ENCODE measurements at places on chromosomes 13 and 19.

GRCh38 chr13:65264066-65264465 lies 1966.1 kb downstream of the PCDH9 start:
- no peak for DNase-seq

- no peak for DNase-seq
Observed at GRCh38 chr13:86900906-86901305, 770.3 kb upstream of the SLITRK5 start.

DNA sequence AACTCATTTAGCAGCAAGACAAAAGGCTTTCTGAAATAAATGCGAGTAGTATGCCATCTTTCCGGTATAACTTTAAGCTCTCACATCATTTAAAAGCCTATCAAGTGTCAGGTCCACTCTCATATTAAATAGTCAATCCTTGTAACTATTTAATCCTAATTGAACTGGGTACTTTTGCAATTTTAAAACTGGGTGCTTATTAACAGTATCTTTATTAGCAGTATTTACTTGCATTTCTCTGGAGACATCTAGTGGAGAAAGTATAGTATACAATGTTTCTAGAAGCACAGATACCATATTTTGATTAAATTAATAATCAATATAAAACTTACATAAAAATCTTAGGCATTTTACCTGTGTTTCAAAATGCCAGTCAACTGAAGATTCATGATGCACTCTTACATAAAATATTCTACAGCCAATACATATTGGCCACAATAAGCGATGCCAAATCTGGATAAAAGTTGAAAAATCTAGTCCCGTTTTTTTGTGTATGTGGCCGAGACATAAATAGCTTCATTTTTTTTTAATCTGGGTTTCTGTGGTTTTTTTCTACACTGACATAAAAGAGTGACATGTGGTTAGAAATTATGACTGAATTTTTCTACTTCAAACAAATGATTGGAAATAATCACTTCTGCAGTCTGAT lies 4.3 kb upstream of the POSTN start:
- no peak for DNase-seq

DNA sequence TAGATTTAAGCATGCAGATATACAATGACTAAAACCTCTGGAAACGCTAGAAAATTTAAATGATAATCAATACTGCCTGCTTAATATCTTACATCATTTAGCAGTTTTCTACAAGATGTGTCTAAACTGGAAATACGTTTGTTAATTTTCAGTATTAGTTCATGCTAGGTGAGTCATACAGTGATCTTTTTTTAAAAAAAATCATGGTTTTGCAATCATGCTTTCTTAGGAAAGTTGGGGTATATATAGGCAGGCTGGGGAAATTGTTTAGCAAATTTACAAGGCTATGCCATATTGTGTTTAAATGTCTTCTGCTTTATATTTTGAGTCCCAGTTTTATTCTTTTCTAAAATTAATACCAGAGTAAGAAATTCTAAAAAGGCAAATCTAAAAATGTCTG lies 245.4 kb upstream of the SPRY2 start:
- DNase-seq: no peak

DNA sequence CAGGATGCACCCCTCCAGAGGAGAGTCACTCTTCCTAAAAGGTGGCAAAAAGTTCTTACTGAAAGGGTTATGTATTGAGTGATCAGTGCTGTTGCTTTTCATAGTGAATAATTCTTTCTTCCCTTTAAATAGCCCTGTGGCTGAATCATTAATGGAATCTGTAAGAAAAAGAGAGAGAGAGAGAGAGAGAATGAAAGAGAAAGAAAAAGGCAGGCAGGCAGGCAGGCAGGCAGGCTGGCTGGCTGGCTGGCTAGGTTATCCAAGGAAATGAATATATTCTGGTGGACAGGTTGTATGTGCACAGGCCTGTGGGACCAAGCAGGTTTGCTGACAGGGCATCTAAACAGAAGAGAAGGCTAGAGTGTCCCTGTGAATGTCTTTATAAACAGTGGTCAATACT lies 100.5 kb downstream of the DLEU7 start:
- no peak for DNase-seq

DNA sequence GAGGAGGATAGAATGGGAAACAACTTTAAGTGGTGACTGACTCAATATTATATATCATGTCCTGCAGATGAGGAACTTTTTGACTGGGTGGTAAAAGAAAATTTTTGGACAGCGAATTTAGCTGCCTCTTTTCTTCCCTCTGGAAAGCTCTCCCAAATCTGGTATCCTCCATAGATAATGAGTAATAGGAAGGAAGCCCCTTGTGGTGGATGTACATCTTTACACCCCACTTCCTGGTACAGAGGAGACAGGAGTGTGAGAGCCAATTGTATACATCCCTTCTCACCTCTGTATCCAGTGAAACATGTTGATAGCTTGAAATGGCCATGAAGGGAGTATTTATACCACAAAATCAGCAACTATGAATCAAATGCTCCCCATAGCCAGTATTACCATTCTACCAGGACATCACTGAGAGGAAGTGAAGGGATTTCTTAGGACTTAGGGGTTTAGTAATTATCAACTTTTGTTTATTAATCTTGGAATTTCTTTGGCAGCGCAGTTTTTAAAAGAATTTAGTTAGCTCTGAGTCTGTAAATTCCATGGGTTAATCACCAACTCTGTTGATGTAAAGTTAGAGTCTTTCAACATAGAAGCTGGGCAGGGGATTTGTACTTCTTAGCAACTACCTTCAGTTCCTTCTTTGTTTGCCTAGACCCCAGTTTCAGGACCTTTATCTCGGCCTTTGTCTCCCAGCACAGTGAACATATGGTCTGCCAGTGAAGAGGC lies 17.0 kb upstream of the TDRD3 start:
- no peak for DNase-seq

DNA sequence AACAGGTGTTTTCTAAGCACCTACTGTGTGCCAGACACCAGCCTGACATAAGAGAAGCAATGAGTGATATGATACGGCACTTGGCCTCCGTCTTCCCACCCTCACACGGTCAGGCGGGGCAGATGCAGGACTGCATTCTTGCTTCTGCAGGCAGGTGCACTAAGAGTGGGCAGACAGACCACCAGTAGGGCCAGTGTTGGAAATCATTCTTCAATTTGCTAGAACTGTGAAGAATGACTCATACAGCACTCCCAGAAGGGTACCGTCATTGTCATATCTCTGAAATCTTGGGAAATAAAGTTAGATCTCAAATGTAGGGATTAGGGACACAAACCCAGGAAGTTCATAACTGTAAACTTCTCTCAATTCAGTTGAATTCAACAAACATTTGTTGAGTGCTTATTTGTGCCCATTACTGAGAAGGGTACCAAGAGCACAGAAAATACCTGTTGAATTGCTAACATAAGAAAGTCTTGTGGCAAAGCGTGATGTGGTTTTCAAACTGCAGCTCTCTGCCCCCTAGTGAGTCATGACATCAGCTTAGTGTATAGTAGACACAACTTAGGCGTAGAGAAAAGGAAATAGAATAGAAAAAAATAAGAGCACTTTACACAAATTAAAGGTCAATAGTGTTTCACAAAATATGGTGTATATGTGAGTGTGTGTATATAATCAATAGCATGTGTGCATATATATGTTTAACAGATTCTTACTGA lies 76.1 kb downstream of the TEX26 start:
- DNase-seq: no peak

DNA sequence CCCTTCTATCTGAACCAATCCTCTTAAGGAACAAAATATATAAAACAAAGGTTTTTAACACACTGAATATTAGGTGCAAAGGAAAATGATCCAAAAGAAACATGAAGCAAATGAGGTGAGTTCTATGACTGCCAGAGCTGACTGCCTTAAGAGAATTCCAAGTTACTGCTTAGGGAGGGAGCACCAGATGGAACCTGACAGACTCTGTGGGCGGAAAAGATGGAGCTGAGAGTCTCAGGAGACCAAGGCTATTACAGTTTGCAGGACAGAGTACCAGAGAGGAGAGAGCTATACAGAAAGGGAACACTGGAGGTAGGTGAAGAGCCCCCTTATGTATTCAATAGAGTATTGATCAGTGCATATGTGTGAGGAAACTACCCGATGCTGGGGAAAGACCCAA lies 87.2 kb downstream of the B3GLCT start:
- DNase-seq: no peak

GRCh38 chr19:6528544-6529121 lies 2.2 kb upstream of the TNFSF9 start:
- no peak for DNase-seq

DNA sequence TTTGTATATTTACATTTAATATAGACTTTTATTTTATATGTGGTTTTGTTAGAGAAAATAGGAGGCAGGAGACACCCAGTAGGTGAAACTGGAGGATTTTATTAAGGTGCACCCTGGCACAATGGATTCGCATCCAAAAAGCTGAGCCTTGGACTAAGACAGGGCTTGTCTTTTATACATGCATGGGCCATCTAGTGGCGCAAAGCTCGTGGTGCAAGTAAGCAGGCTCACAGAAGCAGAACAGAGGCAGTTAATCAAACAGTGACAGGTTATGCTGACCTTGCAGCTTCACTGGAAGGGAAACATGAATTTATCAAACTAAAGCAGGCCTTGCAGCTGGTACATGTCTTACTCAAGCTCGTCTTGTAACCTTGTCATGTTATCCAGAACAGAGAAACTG lies 58.8 kb upstream of the ZNF681 start:
- no peak for DNase-seq

DNA sequence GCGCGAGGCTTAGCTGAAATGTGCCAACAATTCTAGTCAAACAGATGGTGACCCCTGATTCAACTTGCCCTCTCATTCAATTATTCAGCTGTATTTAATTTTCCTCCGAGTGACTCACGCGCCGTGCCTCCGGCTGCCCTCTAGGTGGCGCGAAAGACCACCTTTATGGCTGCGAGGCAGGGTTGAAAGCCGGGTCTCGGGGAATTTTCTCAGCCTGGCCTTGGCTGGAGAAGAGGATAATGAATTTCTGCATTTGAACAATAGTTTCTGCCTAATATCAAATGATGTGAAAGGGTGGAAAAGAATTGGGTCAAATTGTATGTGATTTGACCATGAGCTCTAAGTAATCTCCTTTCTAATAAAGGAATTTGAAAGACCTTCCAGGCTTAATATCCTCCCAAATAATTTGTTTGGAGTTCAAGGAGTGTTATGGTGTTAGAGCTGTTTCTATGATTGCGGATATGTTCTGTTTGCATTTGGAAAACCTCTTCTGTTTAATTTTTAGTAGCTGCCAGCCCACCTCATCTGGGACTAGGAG lies 310.9 kb downstream of the ZNF536 start:
- peak; percentile 47 for DNase-seq

DNA sequence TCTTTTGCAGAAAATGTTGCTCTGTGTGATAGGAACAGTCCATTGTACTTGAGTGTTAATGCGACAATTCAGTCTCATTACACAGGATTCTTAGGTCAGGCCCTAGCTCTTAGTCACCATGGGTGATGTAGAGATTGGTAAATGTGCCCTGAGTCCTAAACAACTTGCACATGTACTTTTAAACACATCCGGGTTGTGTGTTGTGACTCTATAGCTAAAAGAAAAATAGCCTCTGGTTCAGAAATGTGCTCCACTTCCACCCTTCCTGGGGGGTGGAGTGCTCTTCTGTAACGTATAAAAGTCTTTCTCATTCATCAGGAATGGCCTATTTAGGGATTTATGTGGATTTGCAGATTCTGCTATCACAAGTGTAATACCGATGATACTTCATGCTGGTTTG lies 5.2 kb downstream of the SPATA13 start:
- DNase-seq: no peak

DNA sequence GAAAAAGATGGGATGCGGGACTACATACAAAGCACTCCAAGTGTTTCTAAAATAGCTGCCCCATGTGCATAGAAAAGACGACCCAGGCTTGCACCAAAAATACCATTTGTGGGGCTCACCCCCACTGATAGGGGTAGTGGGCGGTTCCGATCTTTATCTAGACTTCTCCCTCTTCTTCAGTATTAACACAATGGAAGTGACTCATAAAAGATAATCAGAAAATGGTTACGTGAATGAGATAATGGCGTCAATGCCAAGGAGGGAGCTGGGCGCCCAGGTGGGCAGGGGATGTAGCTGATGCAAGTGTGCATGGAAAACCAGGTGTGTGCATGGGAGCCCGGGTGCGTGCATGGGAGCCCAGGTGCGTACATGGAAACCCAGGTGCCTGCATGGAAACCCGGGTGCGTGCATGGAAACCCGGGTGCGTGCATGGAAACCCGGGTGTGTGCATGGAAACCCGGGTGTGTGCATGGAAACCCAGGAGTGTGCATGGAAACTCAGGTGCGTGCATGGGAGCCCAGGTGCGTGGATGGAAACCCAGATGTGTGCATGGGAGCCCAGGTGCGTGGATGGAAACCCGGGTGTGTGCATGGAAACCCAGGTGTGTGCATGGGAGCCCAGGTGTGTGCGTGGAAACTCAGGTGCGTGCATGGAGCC lies 32.7 kb downstream of the LAMP1 start:
- no peak for DNase-seq

DNA sequence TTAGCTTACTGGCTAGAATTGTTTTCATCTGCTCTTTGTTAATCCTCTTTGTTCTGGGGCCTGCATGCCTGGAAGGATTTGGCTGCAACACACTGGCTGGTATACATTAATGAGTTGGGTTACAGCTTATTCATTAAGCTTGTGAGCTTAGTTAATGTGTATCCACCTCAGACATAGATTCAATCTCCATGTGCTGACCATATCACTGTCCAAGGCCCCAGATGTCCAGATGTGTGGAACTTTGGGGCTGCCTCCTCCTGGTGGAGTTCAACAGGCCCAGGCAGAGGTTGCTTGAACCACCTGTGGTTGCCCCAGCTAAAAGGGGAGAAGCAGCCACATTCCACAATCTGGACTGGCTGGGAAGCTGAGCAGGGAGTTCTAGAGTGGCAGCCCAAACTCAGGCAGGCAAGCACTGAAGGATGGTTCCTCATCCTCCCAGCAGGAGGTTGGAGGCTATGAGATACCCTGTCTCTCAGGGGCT lies 5.4 kb downstream of the DIAPH3 start:
- DNase-seq: peak; percentile 25

DNA sequence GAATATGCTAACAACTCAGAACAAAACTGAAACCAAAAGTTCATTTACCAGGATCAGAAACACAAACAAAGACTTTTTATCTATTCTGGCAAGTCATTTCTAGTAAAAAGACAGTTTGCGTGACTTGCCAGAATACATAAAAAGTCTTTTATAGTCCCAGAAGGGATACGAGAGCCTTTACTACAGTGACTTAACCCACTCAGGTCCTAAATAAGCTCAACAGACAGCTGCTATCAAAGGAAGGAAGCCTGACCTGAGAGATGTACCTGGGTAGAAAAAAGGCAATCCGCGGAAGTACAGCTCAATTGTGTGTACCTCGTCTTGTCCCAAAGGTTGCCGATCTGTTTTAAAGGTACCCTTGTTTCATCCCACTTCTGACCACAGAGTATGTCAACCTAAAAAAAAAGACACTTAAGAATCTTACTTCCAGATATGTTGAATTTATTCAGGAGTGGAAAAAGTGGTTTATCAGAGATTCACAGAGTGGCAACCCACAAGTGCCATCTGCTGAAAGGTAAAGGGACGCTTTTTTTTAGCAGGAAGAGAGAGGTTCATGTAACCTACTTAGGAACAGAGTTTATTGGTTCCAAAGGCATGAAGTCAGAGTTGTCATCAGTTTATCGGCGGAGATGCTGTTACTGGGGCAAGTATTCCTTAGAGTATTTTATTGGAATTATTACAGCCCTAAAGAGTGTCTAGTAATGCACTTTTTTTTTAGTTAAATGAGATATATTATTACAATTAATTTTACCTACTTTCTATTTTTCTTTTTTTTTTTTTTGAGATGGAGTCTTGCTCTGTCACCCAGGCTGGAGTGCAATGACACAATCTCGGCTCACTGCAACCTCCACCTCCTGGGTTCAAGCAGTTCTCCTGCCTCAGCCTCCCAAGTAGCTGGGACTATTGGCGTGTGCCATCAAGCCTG lies 69.7 kb upstream of the C1QTNF9B start:
- no peak for DNase-seq

Data from right kidney (tissue), 9 donors.